ENCODE measurements at places on chromosomes 13 and 19.

GRCh38 chr13:55577082-55577846, 1563.5 kb upstream of the PRR20A start:
- no peak for DNase-seq

DNA sequence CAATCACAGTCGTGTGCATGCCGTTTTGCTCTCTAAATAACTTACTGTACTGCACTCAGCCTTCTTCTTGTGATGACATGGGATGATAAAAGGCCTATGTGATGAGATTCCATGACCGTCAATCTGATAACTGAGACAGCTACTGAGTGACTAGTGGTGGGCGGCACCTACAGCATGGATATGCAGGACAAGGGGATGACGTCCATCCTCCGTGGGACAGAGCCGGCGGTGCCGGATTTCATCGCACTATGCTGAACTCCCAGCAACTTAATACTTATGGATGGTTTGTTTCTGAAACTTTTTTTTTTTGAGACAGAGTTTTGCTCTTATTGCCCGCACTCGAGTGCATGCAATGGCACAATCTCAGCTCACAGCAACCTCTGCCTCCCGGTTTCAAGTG, 146.8 kb upstream of the TSHZ3 start:
- DNase-seq = no peak

- DNase-seq = no peak
Measured at GRCh38 chr13:42977219-42977659, 14.8 kb downstream of the EPSTI1 start.

- DNase-seq = no peak
Measured at GRCh38 chr13:28805193-28805819, 14.8 kb upstream of the MTUS2 start.

DNA sequence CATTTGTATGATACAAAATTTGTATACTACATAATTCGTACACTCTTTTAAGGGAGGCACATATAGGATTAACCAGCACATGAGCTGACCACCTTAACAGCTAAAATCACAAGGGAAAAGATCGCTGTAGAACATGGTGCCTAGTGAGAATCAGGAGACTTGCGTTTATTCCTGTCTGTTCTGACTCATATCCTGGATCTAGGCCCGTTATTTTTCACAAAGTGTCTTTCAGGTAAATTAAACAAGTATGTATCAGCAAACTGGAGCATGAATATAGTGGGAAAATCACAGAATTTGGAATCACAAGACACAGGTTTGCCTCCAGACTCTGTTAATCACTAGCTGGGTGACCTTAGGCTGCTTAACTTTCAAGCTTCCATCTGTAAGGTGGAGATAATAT, 47.5 kb upstream of the ESD start:
- no peak for DNase-seq

GRCh38 chr13:51841732-51842131, 3.2 kb downstream of the TMEM272 start:
- no peak for DNase-seq

DNA sequence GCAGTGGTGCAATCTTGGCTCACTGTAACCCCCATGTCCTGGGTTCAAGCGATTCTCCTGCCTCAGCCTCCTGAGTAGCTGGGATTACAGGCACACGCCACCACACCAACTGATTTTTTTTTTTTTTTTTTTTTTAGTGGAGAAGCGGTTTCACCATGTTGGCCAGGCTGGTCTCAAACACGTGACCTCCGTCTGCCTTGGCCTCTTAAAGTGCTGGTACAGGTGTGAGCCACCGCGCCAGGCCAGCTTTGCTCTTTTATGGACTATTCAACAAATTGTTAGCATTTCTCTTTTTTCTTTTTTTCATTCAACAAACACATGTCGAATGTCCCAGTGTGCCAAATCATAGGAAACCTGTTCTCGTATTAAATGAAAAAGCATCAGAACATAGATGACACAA, 99.6 kb downstream of the INSR start:
- no peak for DNase-seq

- no peak for DNase-seq
Measured at GRCh38 chr13:21050288-21051197, 10.8 kb downstream of the LATS2 start.

All from fibroblast of skin of left biceps (primary cell).